ENCODE measurements at places on chromosomes 2 and 18.

DNA sequence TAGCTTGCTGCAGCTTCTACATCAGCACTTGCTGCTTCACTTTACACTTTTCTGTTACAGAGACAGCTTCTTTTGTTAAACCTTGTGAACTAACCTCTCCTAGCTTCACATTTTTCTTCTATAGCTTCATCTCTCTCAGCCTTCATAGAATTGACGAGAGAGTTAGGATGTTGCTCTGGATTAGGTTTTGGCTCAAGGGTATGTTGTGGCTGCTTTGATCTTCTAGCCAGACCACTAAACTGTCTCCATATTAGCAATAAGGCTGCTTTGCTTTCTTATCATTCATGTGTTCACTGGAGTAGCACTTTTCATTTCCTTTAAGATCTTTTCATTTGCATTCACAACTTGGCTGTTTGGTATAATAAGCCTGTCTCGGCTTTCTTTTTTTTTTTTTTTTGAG lies 46.3 kb upstream of the GRB14 start:
- DNase-seq: no peak

DNA sequence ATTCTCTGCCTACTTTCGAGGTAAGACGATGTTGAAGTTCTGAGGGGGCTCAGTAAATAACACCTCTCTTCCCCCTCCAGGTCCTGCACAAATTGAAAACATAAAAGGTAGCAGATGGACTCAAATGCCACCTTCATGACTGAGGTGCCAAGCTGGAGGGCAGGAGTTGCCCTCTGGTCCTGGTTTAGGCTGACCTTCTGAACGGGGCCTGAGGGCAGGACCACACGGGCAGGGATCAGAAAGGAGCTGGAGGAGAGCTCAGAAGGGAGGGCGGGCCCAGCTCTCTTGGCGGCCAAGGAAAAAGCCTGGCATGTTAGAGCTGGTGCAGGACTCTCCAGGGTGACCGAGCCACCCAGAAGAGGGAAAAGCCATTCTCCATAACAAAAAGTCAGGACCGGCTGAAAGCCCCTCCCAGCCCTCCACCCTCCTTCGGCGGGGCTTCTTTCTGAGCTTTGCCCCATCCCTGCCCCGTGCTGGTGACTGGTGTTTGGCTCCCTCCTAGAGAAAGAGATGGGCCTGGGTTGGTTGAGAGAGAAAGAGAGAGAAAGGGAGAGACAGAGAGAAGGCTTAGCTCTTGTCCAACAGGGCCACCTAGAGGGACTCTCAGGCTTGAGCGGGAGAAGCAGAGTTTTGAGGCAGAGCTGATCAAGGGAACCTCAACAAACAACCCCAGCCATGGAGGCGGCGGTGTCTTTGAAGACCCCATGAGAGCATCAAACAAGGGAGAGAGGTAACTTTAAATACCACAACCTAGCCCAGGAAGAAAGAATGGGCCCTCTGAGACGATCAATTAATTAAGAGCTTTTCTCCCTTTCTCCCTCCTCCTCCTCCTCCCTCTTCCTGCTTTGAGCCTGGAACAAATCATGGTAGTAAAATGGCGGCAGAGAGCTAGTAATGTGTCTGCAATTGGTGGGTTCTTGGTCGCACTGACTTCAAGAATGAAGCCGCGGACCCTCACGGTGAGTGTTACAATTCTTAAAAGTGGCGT lies 50.8 kb downstream of the WIPF1 start:
- DNase-seq: no peak

GRCh38 chr2:196427986-196428634 lies 211.4 kb upstream of the CCDC150 start:
- DNase-seq: peak; percentile 36

DNA sequence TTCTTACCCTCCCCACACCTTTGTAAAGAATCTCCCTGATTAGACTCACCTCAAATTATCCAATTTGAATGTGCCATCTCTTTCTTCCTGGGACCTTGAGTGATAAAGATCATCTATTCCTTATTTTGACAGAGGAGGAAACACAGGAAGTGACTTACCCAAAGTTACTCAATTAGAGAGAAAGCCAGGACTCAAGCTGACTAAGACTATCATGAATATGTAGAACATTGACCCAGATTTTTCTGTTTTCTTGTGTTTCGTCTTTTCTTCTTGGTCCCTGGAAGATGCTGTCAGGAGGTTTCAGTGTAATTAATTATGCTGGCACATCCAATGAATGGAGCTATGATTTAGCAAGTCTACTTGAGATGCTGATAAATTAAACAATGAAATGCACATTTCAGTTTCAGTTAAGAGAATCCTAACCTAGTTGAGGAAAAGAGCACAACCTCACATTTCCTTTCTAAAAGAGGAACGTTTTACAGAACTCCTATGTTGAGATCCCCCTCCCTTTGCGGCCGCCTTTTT lies 380.4 kb downstream of the CLIP4 start:
- DNase-seq: no peak

GRCh38 chr18:54843314-54843713 lies 15.0 kb downstream of the RAB27B start:
- no peak for DNase-seq

- no peak for DNase-seq
These were observed 70.7 kb downstream of the NABP1 start for GRCh38 chr2:191748528-191749180.

DNA sequence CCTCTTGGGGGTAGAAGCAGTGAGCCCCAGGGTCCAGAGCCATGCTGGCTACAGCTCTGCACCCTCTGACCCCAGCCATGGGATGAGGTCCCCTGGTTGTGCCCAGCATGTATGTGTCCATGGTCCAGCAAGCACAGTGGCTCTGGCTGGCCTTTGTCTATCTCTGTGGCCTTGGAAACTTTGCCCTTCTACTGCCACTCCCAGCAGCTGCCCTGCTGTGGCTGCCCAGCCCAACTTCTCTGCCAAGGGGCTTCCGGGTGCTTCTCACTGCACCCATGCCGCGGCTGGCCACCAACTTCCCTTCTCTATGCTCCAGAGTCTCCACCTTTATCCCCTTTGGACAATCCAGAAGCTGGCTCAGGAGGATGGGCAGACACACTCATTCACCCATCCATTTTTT lies 18.8 kb downstream of the TMEM185B start:
- DNase-seq: no peak

GRCh38 chr2:206040525-206040924 lies 45.4 kb downstream of the INO80D start:
- DNase-seq: no peak

- no peak for DNase-seq
These were observed 2.4 kb downstream of the LRRFIP1 start for GRCh38 chr2:237629739-237630138.

DNA sequence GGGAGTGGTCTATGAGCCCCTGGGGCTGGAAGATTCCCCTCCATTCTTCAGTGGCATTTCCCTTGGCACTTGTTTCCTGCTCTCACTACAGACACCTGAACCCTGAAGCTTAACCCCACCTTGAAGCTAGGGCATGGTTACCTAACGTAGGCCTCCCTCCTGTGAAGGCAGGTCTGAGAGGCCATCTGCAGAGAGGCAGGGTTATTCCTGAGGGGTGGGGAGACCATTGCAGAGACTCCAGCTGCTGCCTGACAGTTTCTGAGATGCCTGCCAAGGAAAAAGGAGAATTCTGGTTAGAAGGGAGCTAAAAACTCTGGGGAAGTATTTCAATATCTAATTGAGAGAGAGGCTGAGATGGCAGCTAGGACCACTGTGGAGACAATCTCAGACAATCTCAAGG lies 119.3 kb upstream of the NDUFV2 start:
- DNase-seq: no peak

DNA sequence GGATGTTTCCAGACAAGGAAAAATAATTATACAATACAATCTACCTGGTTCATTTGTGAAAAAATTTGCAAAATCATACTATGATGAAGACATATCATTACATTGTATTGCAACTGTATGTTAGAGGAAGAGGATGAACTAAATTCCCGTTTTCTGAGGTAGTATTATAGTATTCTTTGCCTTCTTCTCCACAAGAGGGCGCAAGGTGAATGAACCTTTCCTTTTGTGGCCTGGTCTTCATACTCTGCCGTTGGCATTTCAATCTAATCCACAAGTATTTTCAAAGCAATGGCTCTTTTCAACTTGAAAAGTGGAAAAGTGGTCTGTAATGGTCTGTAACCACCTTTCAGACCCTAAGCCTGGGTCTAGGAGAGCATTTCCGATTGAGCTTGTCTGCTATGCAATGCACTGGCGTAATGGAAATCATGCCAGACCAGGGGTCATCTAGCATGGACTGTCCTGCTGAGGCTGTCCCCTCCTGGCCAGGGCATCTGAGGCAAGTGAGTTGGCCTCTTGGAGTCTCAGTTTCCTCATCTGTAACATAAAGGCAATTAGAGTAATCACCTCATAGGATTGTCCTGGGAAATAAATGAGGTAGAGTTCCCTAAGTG lies 30.8 kb upstream of the ZNF396 start:
- DNase-seq: peak; percentile 29

DNA sequence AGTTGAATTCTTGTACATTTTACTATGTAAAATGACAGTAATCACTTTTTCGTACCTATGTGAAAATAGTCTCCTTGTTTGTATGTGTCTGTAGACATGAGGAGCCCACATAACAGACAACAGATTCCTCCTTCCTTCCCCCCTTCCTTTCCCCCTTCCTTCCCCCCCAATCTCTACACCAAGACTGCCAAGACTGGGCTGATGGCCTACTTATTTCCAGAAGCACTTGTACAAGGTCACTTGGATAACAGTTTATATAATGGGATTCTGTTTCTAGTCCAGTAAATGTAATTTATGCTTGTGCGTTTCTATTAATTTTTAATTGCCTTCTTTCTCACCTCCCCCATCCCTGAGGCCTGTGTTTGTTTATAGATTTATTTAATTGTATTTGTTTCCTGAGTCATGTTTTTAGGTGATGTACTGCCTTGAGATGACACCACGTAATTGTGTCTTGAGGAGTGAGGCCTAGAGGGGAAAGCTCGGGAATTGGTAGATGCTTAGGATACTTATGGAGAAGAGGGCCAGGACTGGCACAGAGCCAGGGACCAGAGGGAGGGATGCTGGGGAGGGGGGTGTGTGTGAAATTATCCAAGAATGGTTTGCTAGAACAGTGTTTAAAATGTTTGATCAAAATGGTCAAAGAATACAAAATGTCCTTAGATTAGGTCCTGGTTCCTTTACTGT lies 12.3 kb downstream of the B3GNT2 start:
- DNase-seq: no peak

GRCh38 chr2:3647246-3647645 lies 10.8 kb upstream of the ALLC start:
- no peak for DNase-seq

GRCh38 chr2:191428141-191428540 lies 182.9 kb downstream of the MYO1B start:
- no peak for DNase-seq

- DNase-seq: no peak
These were observed 19.2 kb upstream of the CCDC141 start for GRCh38 chr2:179068991-179069643.

DNA sequence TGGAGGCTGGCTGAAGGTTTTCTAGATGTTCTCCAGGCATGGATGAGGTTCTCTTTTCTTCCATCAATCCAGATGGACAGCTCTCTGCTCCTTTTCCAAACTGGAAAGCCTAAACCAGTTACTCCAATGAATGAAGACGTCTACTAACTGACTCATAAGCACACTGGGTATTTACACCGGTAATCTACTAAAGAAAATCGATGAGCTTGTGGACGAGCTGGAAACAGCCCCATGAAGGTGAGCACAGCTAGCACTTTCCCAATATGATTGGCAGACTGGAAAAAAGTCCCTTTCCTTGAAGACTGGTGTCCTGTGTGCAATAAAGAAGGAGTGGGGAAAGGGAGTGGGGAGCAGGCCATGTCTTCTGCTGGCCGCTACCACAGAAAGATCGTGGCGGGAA lies 84.0 kb downstream of the ACTR2 start:
- DNase-seq: no peak

- no peak for DNase-seq
These were observed 369.7 kb downstream of the RAD51AP2 start for GRCh38 chr2:17148407-17149145.

DNA sequence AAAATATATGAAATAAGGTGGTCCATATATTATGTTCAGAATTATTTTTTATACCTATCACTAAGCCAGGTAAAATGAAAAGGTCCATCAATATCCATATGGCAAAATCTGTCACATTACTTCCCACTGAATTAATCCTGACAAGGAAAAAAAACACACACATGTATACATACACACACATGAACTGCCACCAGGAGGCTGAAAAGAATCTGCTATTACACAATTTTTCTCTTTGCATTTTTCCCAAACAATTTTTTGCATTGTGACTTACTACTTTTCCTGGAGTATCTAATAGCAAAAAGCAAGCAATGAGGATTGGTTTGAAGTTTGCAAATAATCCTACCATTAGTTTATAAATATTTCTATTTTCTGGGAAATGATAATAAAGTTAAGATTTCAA lies 128.2 kb upstream of the CD226 start:
- no peak for DNase-seq

DNA sequence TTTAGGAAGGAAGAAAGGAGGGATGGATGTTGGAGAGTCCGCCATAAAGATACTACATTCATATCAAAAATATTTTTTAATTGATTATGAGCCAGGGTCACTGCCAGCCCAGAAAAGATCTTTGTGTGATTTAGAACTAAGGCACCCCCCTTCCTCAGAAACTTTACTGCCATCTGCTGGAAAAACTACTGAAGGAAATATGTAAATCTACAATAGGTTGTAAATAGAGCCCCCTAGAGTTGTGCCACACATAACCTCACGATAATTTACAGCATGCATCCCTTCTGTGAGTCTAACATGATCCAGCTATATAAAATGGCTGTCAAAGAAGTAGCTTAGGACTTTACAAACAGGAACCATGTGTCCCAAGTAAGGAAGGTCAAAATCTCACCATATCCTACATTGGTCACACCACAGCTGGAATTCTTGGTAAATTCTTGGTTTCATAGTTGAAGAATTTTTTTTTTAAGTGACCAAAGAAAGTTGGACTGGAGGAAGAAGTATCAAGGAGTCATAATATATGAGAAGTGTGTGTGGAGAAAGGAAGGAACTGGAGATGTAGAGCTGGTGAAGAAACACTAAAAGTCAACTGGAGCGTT lies 152.5 kb downstream of the CYP26B1 start:
- DNase-seq: no peak
